ENCODE measurements at places on chromosomes 7 and 10. TPM values are rescaled to one million over a fixed set of nuclear protein-coding genes. Genes with fewer than 3 reads are reported as not detected.

GRCh38 chr7:69864822-69865221 is 266.5 kb downstream of the AUTS2 start:
- DNase-seq: no peak

- DNase-seq: no peak
Observed at GRCh38 chr7:136617176-136617575, 251.3 kb upstream of the CHRM2 start.

- no peak for DNase-seq
Observed at GRCh38 chr7:55975988-55976633, 11.7 kb downstream of the NIPSNAP2 start.

DNA sequence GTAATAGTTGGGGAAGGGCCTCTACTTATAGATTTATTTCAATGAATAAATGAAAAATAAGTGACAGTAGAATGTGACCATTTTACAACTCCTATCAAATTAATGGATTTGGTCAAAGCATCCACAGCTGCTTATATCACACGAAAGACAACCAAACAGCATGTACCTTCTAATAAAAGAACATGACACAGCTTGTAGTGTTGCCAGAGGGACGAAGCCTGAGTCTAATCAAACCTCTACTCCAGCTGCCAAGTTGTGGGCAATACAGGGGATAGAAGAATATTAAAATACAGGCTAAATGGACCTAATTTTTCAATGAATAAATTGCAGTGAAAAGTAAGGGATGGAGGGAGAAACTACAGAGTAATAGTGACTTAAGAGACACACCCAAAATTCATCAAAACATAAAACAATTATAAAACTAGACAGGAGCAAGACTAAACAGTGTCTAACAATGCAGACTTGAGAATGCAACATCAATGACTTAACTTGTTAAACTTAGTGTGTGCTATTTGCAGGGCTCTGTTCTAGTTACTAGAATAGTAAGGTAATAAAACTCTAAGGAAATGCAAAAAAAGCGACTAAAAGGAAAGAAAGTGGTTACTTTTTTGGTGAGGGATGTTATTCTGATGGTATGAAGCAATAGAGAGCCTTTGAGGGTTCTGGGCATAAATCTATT is 853.8 kb downstream of the GRM8 start:
- no peak for DNase-seq

- no peak for DNase-seq
Observed at GRCh38 chr7:158473221-158473620, 114.4 kb downstream of the PTPRN2 start.

Gene FAM25A
- total RNA-seq: not detected

- DNase-seq: no peak
Observed at GRCh38 chr7:138962561-138963270, 18.5 kb downstream of the KIAA1549 start.

Gene LEP
- not detected for total RNA-seq

DNA sequence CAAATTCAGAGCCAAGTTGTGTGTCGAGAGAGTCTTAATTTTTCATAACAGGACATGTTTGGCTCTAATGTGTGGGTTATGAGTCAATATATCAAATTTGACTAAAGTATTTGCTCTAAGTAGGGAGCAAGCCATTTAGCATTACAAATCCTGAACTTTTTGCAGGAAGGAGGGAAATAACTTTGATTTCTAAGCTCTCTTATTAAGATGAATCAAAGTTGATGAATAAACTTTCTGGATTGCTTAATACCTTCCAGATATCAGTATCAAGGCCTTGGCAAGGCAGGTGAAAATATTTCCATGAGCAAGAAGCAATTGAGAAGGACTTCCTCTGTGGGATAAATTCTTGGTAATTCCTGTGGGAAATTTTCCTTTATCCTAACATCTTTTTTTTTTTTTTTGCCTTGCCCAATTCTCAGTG is 258.8 kb downstream of the AHR start:
- DNase-seq: no peak

Gene NODAL
- not detected for total RNA-seq

- no peak for DNase-seq
Observed at GRCh38 chr10:102491136-102491535, 11.4 kb downstream of the ACTR1A start.

DNA sequence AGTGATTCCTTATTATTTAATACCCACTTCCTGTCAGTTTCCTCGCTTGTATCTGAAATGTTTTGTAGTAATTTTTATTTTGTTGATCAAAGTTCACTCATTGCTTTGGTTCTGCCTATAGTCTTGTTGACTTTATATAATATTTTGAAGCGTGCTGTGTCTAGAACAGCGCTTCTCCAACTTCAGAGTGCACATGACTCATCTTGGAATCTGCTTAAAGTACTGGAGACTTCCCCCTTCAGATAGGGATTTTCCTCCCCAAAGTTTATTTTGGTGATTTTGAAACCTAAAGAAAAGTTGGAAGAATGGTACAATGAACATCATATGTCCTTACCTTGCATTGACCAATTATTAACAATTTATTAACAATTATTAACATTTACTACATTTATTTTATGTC is 5.8 kb downstream of the COMTD1 start:
- peak; percentile 50 for DNase-seq

- no peak for DNase-seq
Observed at GRCh38 chr10:108521827-108522492, 1357.5 kb upstream of the SORCS1 start.

DNA sequence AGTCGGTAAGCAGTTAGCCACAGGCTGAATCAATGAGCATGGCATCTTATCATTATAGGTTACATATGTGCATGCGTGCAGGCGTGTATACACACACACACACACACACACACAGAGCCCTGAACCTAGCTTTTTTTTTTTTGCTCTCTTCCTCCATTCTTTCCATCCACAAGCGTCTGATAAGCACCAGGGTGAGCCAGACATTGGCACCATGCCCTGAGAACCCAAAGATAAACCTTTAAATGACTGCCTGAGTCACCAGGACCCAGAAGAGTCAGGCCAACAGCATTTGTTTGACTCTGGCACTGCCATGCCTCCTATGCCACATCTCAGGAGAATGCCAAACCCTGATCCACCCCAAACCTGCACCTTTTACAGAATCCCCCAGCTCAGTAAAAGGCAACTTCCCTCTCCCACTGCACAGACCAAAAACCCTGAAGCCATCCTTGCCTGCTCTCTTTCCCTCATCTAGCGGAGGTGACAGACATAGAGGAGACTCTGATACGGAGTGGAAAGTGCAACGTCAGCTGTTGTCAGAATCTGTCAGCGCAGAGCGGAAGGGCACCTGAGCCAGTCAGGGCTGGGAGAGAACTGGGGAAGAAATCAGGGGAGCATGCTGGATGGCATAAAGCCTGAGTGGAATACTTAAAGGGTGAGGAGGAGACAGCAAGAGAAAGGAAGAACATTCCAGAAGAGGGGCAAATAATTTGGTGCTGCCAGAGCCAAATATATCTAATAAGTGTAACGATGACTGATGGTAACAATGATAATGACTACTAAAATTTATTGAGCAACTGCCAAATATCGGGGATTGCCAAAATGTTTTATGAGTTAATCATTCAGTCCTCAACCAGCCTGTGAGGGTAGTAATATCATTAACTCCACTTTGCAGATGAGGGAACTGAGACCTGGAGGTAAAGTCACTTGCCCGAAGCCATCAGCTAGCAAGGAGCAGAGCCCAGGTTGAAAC is 3.2 kb downstream of the PARP12 start:
- DNase-seq: peak; percentile 95

DNA sequence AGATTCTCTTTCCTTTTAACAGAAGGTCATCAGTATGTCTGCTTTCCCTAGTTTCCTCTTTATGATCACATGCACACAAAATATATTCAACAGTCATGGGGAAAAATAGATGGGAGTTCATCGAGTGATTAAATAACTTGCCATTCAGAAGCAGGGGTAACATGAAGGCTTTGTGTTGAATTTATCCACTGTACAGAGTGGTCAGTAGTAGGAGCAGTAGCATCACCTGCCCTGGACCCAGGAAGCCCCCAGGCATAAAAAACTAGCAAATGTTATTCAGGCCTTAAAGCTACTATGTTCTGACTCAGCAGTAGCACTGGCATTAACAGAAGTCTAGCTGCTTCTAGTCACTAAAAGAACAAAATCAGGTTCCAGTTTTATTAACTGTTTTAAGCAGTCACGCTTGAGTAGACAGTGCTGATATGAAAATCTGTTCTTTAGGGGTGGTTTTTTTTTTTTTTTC is 31.4 kb upstream of the FAM133B start:
- DNase-seq: no peak

DNA sequence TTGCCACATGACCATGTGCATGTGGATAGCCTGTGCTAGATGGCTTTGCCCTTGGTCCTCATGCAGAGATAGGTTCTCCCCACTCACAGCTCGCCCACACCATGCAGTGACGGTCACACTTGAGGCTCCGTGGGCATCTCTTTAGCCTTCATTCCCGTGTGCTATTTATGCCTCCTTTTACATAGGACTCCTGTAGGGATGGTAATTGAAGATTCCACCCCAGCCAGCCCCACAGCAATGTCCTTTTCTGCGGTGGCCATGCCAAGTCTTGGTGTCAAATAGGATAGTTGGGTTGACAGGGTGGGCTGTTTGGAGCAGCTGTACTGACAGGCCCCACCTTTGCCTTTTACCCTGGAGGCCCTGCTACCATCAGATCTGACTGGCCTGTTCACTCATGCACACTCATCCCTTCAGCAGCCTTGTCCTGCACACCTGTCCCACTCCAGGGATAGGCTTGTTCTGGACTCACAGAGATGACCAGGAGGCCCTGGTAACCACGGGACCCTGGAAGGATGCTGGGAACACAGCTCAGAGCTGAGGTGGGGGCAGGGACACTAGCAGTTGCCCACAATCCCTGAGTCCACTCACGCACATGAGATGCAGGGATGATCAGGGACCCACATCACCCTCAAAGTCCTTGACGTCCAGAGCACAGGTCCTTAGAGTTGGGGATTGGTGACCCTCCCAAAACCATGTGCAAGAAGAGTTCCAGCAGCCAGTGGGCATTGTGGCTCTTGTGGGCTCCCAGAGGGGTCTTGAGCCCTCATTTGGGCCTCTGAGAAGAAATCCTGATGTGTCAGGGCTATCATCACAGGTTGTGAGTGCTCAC is 71.2 kb downstream of the ADCY1 start:
- no peak for DNase-seq

- DNase-seq: peak; percentile 68
Observed at GRCh38 chr10:69014171-69014570, 25.6 kb downstream of the KIFBP start.

Gene MAGI2
- 5.8 TPM for total RNA-seq

- no peak for DNase-seq
Observed at GRCh38 chr7:17329440-17329839, 31.0 kb downstream of the AHR start.

Gene GPNMB
- total RNA-seq: 0.33 TPM

Gene DGKI
- total RNA-seq: 0.14 TPM

Gene RBP3
- not detected for total RNA-seq

DNA sequence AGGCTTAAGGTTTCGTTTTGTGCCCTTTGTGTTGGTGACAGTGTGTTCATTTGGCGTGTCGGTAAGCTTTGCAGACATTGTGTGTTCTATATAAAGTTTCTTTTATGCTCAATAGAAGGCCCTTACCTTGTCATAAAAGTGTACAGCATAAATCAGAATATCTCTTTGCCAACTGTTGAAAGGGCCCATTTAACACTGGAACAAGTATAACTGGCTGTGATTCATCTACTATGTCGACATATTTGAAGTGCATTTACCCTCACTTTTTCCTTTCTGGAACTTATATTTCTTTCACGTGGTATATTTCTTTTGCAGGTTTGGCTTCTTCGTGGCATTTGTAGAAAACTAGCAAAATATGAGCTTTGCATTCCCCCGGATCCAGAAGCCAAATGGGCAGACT is 32.7 kb downstream of the EEPD1 start:
- no peak for DNase-seq

DNA sequence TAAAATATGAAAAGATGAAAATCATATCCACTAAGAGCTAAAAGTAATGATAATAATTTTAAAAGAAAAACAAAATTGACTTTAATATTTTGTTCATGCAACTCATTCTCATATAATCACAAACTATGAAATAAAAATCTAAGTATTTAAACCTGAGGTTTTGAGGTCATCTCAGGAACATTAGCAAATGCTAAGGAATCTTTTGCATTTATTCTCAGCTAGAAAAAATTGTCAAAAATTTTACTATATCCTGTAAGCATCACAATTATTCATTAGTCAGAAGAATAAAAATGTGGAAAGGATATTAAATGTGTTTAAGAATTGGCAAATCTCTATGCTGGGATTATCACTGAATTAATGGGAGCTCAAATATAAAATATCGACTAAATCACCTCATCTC is 36.8 kb upstream of the TAX1BP1 start:
- no peak for DNase-seq

Gene FAM180A
- total RNA-seq: not detected

DNA sequence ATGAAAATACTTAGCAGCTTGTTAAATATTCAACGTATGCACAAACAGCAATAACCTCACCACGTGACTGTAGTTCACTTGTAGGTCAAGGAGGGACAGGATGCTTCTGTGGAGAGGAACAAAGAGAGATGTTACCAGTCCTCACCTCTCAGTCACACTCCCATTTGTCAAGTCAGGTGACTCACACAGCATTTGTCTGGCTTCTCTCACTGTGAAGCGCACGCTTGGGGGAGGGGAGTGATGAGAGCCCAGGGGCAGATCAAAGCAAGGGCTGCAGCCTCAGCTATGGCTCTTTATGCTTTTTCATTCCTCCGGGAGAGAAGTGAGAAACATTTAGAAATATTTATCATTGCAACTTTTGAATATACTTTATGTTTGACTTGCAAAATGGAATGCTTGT is 2.9 kb upstream of the RBM20 start:
- DNase-seq: no peak

GRCh38 chr7:123070702-123071286 is 75.3 kb upstream of the TAS2R16 start:
- peak; percentile 10 for DNase-seq

GRCh38 chr7:20911081-20911480 is 124.4 kb upstream of the SP8 start:
- DNase-seq: no peak

GRCh38 chr7:156545979-156546378 is 94.6 kb upstream of the RNF32 start:
- no peak for DNase-seq

GRCh38 chr10:2296179-2296891 is 559.0 kb upstream of the ADARB2 start:
- no peak for DNase-seq

GRCh38 chr10:79005126-79005810 is 63.5 kb upstream of the ZMIZ1 start:
- DNase-seq: no peak

DNA sequence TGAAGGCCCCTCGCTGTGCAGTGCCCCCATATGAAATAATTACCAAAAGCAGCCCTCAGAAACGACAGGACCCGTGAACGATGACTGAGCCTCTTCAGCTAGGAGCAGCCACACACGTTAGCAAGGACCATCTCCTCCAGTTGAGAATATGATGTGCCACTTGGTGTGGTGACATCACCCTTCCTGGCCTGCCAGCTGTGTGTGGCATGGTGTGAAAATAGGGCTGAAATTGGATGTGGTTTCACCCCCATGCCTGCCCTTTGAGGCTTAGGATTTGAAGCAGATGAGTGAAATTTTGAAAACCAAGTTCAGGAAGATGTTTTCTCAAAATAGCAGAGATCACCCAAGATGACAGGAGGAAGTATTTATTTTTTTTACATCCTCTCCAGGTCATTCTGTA is 49.1 kb upstream of the BTBD16 start:
- DNase-seq: no peak

- DNase-seq: no peak
Observed at GRCh38 chr7:98626460-98627412, 9.7 kb downstream of the NPTX2 start.

Gene DNAJC12
- 2.4 TPM for total RNA-seq

Gene PLAC9
- 1.7 TPM for total RNA-seq

Data from endothelial cell of umbilical vein (primary cell).